ENCODE measurements at places on chromosomes 12 and 14.
A peak's percentile ranks its signal among the peaks of the same experiment; 100 is the strongest.

- DNase-seq: peak; percentile 45
Measured at GRCh38 chr12:51217968-51218606, at the start of gene POU6F1. POU6F1 (minus strand) TSS chr12:51218062; CDS start chr12:51206836, 11,226 bp downstream.

- DNase-seq: no peak
Measured at GRCh38 chr12:88237954-88238353, 95.8 kb downstream of the TMTC3 start.

GRCh38 chr14:58640959-58641358 lies 3.2 kb downstream of the DACT1 start:
- DNase-seq: no peak

DNA sequence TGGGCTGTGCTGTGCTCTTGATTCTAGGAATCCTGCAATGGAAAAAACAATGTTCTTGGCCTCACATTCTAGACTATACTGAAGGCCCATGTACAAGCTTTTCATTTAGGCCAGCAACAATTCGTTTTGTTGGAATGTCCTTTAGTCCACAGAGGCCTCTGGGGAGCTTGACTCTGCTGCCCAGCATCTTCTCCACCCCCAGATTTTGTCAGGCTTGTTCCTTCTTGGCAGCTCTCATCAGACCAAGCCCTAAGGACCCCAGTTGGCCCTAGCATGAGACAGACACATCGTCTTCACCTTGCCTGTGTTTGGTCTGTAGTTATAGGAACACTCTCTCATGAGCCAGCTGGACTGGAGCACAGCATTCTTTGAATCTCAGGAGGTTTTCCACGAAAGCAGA lies 300.1 kb downstream of the VRK1 start:
- no peak for DNase-seq

- no peak for DNase-seq
Measured at GRCh38 chr14:54338696-54339317, 58.0 kb upstream of the CDKN3 start.

DNA sequence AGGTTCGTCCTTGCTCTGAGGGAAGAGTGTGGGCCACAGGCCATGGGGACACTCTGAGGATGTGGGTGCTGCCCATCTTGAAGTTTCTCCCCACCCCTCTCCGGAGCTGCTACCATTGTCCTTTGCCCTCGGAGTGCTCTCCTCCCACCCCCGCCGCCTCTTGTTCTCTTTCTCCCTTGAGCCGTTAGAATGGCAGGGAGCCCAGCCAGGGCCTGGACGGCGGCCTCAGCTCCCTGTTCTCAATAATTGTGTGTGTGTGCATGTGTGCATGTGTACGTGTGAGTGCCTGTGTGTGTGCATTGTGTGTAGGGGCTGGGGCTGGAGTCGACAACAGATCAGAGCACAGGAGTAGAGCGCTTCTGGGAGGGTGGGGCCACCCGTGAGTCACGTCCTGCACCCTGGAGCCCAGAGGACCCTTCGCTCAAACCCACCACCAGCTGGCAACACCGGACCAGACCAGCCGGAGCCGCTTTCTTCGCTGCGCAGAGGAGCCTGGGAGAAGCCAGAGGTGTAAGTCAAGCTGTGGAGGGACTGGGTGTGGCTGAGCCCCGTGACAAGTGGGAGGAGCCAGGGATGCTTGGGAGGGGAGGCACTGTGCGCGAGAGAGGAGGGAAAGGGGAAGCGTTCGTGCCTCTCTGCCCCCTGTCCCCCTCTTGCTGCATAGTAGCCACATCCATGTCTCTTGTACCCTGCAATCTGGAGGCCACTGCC lies 25.9 kb upstream of the KCNA5 start:
- DNase-seq: no peak

DNA sequence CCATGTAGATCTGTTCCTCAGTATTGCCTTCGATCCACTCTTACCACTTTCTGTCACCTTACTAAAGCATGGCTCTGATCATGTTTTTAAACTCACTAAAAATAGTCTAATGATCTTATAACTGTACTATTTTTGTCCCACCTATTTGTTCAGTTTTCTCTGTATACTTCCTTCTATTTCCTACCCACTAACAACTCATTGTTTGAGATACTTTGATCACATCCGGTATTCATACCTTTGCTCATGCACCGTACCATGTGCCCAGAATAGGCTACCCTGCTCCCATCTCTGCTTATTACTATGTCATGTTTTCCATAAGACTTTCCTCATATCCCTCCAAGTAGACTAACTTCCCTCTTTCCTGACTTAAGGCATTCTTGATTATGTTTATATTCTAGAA lies 128.6 kb downstream of the MED13L start:
- DNase-seq: no peak

DNA sequence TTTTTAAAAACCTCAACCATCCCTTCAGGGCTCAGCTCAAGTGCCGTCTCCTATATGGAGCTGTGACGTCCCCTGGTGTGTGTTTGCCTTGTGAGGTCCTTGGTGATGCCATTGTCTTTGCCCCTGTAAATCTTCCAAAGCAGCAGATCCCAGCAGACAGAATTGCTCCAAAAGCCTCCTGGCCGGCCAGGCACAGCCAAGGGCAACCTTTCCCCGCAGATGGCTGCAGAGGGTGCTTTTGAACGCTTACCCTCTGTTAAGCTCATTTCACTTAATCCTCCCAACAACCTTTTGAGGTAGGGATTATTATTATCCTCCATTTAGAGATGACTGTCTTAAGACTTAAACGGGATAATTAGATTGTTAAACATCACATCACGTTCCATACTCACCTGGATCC lies 51.4 kb downstream of the RFX4 start:
- DNase-seq: no peak

- DNase-seq: no peak
Measured at GRCh38 chr12:45587012-45587411, 142.5 kb upstream of the ARID2 start.

DNA sequence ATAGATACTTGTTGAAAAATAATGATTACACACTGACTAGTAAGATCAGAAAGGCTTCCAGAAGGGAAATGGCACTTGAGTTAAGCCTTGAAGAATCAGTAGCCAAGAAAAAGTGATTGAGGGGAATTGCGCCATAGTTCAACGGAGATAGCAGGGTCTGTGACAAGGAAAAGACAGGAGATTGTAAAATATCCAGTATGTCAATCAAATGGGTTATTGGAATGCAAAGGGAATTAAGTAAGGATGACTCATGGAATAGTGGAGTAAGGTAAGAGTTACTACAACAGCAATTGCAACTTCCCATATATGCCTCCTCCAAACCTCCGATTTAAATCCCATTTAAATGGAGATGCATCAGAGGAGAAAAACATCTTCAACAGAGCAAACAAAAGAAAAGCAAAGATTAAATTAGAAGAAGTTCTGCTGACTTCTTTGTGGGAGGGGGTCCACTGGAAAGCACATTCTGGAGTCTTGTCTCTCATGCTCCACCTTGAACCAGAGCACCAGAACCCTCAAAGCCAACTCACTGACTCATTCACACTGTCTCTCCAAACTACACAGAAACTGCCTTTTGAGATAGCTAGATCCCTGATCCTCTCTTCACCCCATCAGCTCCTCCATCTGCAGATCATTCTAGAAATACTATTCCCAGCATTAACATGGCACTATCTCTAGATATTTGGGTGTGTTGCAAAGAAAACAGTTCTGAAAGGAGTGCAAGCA lies 138.2 kb downstream of the NUAK1 start:
- DNase-seq: no peak

DNA sequence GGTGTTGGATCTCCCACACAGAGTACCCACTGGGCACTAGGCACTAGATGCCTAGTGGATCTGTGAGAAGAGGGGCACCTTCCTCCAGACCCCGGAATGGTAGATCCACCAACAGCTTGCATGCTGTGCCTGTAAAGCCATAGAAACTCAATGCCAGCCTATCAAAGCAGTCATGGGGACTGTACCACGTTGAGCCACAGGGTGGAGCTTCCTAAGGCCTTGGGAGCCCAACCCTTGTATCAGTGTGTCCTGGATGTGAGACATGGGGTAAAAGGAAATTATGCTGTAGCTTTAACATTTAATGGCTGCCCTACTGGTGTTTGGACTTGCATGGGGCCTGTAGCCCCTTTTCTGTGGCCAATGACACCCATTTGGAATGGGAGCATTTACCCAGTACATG lies 1024.9 kb downstream of the TMEM121 start:
- DNase-seq: no peak

GRCh38 chr14:53249059-53249458 lies 95.9 kb upstream of the DDHD1 start:
- no peak for DNase-seq

DNA sequence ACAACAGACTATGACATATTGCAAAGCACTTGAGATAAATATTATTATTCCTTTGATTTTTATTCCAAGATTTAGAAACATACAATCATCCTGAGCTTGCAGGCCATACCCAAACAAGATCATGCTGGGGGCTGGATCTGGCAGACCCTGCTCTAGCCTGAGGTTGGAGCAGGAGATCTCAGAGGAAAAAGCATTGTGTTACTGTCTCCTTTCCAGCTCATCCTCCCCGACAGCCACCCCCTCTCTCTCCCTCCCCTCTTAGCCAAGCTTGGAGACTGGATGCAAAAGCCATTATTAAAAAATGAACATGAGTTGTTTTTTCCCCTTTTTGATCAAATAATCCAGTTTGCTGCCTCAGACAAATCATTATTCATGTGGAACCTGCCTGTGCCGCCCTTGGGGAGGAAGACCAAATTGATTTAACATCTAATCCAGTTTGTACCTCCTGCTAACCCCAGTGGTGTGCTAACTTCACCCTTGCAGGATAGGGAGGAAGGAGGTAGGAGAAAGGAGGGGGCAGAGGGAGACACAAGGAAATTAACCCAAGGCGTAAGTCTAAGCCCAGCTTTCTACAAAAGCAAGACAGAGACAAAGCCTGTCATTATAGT lies 565.8 kb upstream of the TBX3 start:
- no peak for DNase-seq

- DNase-seq: no peak
Measured at GRCh38 chr14:26606729-26607312, 9.0 kb upstream of the NOVA1 start.

DNA sequence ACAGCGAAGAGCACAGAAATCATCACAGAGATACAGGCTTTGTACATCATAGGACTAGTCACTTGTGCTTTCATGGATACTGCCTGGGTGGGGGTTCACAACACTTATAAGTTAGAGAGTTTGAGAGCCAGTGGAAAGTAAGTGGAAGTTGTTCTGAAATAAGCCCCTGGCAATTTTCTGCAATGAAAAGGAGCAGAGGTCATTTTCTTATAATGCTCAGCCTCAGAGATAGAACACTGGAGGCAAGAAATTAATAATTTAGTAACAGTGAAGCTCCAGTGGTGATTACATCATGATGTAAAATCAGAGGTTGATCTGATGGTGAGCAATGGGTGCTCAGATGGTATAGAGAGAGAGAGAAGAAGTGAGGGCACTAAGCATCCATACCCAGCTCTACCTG lies 5.8 kb downstream of the KRT6A start:
- DNase-seq: no peak

DNA sequence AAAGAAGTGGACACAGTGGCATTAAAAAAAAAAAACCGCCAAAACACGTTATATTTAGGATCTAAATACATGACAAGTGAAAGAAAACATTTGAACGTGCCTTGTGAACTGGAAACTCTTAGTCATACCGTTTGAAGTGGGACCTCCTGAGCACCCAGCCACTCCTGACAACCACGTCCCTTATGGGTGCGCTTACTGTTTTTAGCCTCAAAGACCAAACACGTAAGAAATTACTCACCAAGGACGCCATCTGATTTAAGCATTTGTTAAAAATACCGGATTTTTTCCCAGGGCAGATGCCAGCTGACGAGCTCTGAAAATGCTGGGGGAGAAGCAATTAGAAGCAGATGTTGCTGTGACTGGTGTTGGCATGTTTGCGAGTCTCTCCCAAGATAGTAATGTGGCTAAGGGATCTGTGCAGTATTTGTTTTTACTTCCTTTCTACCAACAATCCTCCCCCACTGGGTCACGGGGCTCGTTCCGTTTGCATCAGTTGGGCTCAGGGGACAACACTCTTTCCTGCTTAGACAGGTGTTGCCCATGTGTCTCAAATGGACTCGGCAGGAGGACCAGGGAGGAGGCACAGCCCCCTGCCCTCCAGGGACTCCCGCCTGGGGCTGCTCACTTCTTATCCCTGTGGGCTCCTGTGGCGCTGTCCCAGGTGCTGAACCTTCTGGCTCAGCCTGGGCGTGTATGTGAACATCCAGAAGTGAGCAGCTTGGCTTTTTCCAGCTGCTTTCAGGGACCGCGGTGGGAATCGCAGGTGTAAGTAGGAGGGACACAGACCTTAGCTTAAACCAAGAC lies 101.0 kb downstream of the BEGAIN start:
- peak; percentile 67 for DNase-seq

DNA sequence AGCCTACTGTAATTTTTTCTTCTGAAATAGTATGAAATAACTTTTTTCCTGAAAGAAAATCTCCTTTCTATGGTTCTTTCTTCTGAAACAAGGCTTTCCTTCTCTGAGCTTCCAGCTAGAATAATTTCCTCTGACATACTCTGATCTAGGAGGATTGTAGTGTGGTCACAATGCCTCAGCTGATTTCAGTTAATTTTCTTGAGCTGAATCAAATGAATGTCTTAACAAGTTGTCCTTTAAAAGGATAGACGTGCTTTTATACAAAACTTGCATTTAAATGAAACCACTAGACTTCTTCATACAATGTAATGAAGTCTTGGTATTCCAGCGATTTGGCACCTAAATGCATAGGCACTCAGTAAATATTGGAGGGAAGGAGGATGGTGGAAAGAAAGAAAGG lies 94.4 kb downstream of the BICD1 start:
- no peak for DNase-seq

GRCh38 chr12:112328456-112329124 lies 53.6 kb downstream of the HECTD4 start:
- DNase-seq: no peak

DNA sequence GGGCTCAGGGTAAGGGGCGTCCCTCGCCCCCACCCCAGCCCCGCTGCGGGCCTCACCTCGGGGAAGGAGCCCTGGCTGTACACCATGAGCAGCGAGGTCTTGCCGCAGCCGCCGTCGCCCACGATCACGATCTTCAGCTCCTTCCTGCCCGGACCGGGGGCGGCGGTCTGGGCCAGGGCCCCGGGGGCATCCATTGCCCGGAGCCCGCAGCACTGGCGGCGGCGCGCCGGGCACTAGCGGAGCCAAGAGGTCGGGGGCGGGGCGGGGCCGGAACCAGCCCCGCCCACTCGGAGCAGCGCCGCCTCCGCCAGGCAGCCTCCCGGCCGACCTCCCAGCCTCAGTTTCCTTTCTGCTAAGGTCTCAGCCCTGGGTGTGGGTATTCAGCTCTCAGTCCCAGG lies at the start of gene RHOF:
TSS of gene RHOF (minus strand) at position 249 of the 398 bp plus-strand sequence. CDS start at position 194, 55 bp downstream.
- DNase-seq: peak; percentile 66

GRCh38 chr12:1147821-1148220 lies 156.8 kb downstream of the ERC1 start:
- no peak for DNase-seq

- no peak for DNase-seq
Measured at GRCh38 chr14:34616360-34616759, 13.6 kb downstream of the SNX6 start.

- DNase-seq: no peak
Measured at GRCh38 chr14:104295681-104296387, 157.4 kb downstream of the KIF26A start.

DNA sequence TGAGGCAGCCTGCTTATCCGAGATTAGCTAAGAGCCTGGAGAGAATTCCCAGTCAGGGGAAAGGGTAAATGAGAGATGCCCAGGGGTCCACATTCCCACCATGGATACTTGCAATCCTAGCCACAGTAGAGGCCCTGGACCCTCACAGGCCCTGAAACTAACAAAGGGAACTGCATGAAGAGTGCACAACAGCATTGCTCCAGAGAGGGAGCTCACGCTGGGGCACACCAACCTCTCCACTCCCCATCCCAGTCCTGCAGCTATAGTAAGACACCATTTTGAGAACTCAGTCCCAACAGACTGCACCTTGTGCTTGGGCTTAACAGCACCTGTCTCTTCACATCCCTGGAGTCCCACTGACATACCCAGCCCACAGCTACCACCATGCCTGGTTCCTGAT lies 30.5 kb downstream of the CEP83 start:
- DNase-seq: no peak

All from stimulated activated CD4-positive, alpha-beta T cell treated with anti-CD3 and anti-CD28 coated beads, Interleukin-4, amount 100 ng/mL, for 48 hours (primary cell).